AML-193 (cell line): ENCODE measurements at places on chromosomes 2 and 18.
A peak's percentile ranks its signal among the peaks of the same experiment; 100 is the strongest.

- no peak for DNase-seq
These were observed 131.4 kb upstream of the LHCGR start for GRCh38 chr2:48886919-48887318.

DNA sequence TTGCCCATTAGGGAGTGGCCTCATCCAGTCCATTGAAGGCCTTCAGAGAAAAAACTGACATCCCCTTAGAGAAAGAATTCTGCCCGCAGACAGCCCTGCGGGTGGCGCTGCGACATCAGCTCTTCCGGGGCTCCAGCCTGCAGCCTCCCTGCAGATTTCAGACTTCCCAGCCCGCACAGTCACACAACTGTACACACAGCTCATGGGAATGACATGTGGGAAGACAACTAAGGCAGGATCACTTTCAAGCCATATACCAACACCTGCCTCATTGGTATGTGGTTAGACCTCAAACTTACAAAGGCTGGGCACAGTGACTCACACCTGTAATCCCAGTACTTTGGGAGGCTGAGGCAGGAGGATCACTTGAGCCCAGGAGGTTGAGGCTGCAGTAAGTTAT lies 24.8 kb upstream of the TUBB6 start:
- DNase-seq: no peak

DNA sequence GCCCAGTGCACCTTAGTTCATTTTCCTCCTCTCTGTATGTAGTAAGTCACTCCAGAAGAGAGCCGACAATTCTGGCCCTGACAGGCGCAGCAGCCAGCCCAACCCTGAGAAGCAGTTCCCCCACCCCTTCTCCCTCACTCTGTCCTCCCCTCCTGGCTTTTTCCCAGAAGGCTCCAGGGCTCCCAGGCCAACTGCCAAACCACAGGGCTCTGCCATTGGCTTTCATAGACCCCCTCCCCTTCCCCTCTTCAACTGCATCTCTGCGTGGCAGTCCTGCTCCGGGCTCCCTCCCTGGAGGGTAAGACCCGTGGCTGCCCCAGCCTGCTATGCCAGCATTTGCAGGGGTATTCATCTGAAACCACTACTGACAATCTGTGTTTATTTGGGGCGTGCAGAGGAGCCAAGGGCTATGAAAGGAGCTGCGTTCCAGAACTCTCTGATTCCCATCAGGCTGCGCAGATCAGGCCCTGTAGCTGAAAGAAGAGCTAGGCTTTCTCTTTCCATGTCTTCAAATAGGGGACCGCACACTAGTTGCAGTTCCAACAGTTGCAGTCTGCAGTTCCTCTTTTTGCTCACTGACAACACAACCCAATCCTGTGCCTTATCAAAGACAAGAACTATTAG lies 388.6 kb upstream of the TNP1 start:
- peak; percentile 62 for DNase-seq

DNA sequence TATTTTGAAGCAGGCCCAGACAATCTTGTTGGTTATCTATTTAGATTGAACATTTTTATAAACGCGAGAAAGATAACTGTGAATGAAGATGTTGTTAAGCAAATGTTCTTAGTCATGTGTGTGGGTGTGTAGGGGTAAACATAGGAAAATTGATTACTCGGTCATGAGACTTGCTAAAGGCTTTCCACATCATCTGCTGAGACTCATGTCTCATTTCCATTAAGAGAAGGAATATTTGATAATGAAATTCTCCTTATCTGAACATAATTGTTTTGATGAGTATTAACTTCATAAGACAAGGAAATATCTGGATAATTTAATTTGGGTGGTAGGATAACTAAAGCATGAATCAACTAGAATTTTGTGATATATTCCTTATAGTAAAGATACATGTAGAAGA lies 19.7 kb downstream of the CCDC102B start:
- no peak for DNase-seq

GRCh38 chr2:108621687-108622681 lies 87.7 kb downstream of the LIMS1 start:
- peak; percentile 24 for DNase-seq

- DNase-seq: no peak
These were observed 171.2 kb downstream of the RTP5 start for GRCh38 chr2:242040681-242041080.

DNA sequence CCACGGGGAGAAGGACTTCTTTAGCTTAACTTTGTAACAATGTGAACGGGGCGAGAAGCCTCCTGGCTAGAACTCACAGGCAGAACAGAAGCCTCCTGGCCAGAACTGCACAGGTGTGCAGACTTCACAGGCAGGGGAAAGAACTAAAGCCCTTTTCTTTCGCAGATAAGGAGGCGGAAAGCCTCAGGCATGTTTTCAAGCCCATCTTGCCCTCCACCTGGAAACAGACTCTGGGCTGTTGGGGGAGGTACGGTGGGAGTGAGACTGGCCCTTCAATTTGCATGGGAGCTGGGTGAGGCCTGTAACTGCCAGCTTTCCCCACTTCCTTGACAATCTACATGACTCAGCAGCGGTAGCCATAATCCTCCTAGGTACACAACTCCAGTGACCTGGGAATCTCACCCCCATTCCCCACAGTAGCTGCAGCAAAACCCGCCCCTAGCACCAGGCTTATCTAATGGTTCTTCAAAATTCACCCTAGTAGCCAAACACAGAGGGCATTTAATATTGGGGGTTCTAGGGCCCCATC lies 22.9 kb upstream of the ABCA12 start:
- no peak for DNase-seq

DNA sequence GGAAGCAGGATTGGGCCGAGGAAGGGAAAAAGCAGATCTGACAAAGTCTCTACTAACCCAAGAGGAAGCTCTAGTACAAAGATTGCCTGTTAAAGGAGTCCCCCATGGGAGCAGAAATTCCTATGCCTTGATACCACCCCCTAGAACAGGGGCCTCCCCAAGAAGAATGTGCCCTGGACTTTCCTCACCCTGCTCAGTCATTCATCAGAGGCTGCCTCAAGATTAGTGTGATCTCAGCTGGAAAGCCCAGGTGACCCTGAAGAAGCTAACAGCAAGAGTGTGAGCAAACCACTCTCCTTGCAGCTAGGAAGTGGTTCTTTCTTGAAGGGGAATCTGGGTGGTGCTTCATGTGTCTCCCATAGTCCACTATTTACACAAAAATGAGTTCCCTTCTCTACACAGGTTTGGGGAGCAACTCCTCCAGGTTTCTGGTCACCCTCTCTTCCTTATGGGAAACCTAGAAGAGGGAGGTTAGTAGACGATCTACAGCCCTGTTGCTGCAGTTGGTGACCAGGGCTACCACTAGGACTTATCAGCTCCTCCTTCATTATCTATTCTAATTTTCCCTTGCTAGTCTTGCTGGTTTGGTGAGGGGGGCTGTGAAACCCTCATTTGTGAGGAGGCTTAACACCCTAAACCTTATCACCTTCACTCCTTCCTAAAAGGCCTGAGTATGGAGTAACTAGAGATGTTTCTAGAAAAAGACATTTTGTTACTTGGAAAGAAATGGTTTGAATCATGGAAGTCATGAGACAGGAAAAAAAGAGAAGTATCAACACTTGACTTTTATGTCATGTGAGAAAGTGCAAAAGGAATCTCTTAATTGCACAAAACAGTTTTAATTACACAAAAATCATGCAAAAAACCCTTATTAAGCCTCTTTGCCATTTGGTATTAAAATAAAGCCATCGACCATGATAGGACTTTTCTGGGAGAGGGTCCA lies 2.9 kb upstream of the WDR7 start:
- DNase-seq: no peak

DNA sequence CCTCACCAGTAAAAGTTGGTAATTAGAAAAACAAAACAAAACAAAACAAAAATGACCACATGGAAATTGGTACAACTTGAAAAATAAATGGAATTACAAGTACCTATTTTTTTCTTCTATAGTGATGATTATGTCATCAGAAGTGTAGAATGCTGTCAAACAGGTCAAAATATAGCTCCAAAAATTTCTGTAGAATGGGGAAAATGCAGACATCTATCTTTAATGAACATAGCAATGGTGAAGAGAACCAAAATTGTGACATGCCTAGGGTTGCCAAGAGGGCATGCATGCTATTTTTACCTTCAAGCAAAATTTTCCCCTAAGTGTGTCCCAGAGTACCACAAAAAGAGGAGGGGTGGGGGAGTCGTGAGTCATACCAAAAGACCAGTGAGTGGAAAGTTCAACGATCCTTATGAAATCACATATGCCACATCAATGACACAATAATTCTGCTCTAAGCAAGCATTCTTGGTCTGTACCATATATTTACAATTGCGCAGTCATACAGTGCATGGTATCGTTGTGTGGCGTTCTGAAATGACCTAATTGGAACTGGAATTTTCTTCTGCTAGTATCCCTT lies 1436.4 kb downstream of the SUCLG1 start:
- DNase-seq: no peak

DNA sequence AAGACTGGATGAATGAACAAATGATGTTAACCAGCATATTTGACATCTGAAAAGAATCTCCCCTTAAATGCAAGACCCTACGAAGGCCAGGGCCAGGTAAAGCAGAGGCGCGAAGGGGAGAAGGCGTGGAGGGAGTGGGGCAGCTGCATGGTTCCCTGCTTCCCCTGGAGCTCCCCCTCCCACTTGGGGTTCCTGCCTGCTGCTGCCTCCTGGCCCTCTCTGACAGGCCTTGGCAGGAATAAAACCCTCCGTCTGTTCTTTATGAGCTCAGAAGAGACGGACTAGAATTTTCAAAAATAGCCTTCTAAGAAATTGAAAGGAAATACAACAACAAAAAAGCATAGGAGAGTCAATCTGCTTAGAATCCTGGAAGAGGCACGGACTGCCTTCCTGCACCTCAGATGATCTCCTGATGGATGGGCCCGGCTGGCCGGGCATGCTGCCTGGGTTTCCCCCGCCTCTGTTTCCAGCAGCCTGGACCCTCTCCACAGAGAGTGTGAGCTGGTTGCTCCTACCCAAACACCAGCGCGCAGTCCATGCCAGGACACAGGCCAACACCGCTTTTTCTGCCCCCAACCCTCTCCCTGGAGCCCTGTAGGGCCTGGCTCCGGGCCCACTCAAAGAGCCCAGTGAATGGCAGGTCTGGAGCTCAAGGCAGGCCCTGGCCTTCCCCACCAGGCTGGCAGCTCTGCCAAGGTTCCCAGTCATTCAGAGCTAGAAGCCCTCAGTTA lies 23.9 kb downstream of the CFAP65 start:
- DNase-seq: no peak
